ENCODE measurements at places on chromosomes 1 and 21. TPM values are rescaled to one million over a fixed set of nuclear protein-coding genes. Genes with fewer than 3 reads are reported as not detected.

The TACSTD2 gene
- total RNA-seq: 6.5 TPM

The ACTL8 gene
- total RNA-seq: not detected

The IGFN1 gene
- total RNA-seq: not detected

The GPR25 gene
- not detected for total RNA-seq

The USH2A gene
- not detected for total RNA-seq

The VCAM1 gene
- total RNA-seq: 21.2 TPM

The HCRTR1 gene
- 0.21 TPM for total RNA-seq

The GBP4 gene
- 7.8 TPM for total RNA-seq

The CFHR4 gene
- total RNA-seq: not detected

The ADAMTS1 gene
- total RNA-seq: 294 TPM

- H3K4me3 ChIP-seq: no peak overlapping the region
- no peak for DNase-seq
- no peak overlapping the region for H3K27ac ChIP-seq
- H3K4me1 ChIP-seq: no peaks in the 10 kb centered on the region
- H3K36me3 ChIP-seq: peaks cover 41% of the 10 kb centered on the region
- no peaks in the 10 kb centered on the region for H3K27me3 ChIP-seq
Observed at GRCh38 chr21:37507716-37508115, 141.1 kb downstream of the DYRK1A start.

DNA sequence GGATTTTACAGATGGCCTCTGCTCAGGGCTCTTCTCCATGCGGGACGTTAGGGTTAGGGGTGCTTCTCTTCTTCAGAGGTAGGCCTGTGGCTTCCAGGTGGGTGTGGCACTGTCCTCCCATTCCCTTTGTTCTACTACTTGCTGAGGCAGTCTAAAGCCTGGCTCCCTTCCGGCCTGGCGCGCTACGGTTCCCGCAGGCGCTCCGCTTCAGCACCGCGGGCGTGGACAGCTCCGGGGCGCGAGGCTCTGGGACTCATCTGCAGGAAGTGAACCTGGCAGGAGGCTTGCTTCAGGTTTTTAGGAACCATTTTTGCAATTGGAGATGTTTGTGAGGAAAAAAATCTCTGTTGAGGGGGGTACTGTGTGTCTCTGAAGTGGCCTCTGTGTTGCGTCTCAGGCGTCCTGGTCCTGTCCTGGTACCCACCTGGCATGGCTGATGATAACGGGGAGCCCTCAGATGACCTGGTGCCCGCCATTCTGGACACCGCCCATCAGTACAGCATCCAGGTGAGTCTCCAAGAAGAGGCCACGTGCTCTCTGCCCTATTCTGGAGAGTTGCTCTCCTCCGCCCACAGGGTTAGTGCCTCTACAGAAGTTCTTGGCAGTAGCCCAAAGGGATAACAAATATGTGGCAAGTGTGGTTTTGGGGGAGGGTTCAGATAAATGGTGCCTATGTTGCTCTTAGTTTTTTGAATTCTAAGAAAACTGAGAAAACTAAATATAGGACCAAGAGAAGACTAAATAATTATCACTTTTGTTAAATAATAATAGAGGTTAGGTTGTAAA, 1.9 kb downstream of the MANEAL start:
- DNase-seq: peak; percentile 29
- no peaks in the 10 kb centered on the region for H3K36me3 ChIP-seq
- H3K4me3 ChIP-seq: no peak overlapping the region
- no peaks in the 10 kb centered on the region for H3K4me1 ChIP-seq
- H3K27me3 ChIP-seq: no peaks in the 10 kb centered on the region

DNA sequence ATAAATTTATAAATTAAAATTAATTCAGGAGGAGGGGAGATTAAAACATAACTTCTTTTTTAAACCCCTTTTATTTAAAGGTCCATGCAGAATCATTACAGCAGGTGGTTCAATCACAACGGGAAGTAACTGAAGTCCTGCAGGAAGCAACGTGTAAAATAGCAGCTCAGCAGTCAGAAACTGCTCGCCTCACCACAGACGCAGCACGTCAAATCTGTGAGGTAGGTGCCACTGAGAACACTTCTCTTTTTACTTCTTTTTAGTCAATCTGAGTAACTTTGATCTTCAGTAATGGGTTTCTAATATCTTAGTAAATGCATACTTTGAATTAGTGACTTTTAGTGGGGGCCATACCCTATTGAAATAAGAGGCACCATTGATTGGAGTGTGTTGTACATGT, 87.0 kb downstream of the CEP350 start:
- H3K36me3 ChIP-seq: peaks cover 19% of the 10 kb centered on the region
- no peak overlapping the region for H3K27ac ChIP-seq
- no peak overlapping the region for H3K4me3 ChIP-seq
- DNase-seq: no peak
- H3K4me1 ChIP-seq: no peaks in the 10 kb centered on the region
- H3K27me3 ChIP-seq: no peaks in the 10 kb centered on the region

- DNase-seq: no peak
- H3K4me1 ChIP-seq: no peaks in the 10 kb centered on the region
- H3K4me3 ChIP-seq: no peak overlapping the region
- no peaks in the 10 kb centered on the region for H3K36me3 ChIP-seq
Observed at GRCh38 chr1:178518894-178519293, 6.0 kb downstream of the TEX35 start.

Measured in tibial nerve (tissue), 4 donors.